IPS DF 6.9 (cell line): ENCODE measurements at places on chromosomes 7 and 10.

DNA sequence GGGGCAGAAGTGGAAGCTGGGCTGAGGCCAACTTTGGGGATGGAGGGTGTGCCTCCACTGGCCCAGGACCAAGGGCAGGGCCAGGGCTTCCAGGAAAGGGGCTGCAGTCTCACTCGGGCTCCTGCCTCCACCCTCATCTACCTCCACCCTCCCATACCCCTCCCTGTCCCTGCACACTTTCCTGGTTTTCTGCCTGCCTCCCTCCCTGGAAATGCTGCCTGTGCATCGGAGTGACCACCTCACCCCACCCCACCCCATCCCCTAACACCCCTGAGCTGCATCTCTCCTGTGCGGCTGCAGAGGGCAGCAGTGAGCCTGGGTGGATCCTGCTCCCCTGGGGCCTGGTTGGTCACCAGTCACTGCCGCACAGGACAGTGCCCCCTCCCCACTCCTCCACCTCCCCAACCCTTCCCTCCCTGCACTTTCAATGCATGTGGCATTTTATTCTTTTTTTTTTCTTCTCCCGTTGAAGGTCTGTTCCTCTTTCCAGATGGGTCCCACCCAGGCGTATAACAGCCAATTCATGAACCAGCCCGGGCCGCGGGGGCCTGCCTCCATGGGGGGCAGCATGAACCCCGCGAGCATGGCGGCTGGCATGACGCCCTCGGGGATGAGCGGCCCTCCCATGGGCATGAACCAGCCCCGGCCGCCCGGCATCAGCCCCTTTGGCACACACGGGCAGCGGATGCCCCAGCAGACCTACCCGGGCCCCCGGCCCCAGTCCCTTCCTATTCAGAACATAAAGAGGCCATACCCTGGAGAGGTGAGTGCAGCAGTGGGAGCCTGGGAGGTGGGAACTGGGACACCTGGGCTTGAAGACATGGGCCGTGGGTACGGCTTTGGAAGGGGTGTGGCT is 54.1 kb upstream of the PPIF start:
- H3K27me3 ChIP-seq: no peaks in the 10 kb centered on the region
- peaks cover 3% of the 10 kb centered on the region for H3K36me3 ChIP-seq
- DNase-seq: peak; percentile 39
- no peaks in the 10 kb centered on the region for H3K4me1 ChIP-seq
- H3K4me3 ChIP-seq: no peak overlapping the region

- H3K36me3 ChIP-seq: no peaks in the 10 kb centered on the region
- no peak for DNase-seq
- H3K4me3 ChIP-seq: no peak overlapping the region
- peaks cover 29% of the 10 kb centered on the region for H3K27me3 ChIP-seq
- H3K4me1 ChIP-seq: peaks cover 2% of the 10 kb centered on the region; the same call in 1 of the 2 replicates
These were observed 1.8 kb downstream of the FOXI2 start for GRCh38 chr10:127738512-127739424.

DNA sequence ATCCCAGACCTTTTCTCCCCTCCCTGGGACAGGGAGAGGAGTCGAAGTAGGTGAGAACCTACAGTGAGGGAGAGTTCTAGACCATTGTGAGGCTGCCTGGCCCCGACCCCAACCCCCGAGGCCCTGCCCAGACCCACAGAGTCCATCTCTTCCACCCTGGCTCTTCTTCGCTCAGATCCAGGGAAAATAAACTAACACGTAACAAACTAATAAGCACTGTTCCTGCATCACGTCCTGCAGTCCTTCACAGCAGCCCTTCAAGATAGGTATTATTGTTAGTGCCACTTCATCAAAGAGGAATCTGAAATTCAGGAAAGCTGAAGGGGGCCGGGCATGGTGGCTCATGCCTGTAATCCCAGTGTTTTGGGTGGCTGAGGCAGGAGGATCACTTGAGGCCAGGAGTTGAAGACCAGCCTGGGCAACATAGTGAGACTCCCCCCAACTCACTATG is at the start of gene SPACDR:
TSS of gene SPACDR (minus strand) at position 51 of the 451 bp plus-strand sequence. CDS start 235 bp downstream, outside the sequence.
- H3K36me3 ChIP-seq: no peaks in the 10 kb centered on the region
- H3K4me1 ChIP-seq: no peaks in the 10 kb centered on the region
- no peak within 1 kb of the TSS for H3K27ac ChIP-seq
- H3K27me3 ChIP-seq: no peaks in the 10 kb centered on the region
- no peak within 1 kb of the TSS for H3K4me3 ChIP-seq
- no peak for DNase-seq

DNA sequence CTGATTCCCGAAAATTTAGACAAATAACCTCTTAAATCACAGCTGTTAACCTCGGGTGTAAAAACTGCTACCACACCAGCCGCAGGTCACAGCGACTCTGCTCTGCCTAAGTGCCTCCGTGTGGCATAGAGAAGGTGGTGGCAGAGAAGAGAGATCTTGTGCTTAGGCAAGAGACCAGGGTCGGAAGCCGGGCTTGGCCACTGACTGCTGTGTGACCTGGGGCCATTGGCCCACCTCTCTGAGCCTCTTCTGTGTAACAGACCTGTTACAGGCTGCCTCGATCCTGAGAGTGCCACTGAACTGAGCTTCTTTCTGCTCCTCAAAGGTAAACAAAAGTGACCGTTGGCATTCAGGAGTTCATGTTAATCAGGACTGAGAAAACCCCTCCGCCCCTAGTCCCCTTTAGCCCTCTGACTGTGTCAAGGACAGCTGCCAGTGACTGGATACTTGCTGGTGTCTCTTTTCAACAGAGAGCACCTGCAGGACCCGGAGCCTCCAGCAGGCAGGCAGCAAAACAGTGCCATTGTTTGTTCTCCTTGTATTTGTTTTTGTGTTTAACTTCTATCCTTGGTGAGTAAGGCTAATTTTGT is 36.5 kb downstream of the ZMIZ1 start:
- peaks cover 9% of the 10 kb centered on the region for H3K4me1 ChIP-seq
- DNase-seq: no peak

GRCh38 chr10:34824870-34825269 is 9.8 kb upstream of the PARD3 start:
- DNase-seq: no peak
- H3K27me3 ChIP-seq: no peaks in the 10 kb centered on the region
- H3K4me1 ChIP-seq: peaks cover 2% of the 10 kb centered on the region; the same call in 1 of the 2 replicates
- H3K27ac ChIP-seq: no peak overlapping the region

DNA sequence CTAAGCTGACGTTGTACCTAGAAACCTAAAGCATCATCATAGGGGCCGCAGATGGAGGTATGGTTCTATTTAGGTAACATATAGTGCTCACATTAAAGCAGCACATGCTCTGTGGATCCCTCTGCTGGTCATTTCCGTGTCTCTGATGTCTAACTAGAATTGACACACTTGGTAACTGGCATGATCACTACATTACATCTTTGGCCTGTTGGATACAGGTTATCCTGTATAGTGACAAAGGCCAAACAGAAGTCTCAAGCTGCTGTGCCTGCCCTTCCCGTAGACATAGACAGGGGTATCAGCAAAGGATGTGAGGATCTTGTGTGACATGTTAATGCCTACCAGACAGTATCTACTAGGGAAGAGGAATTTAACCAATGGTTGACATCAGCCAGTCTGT is 51.2 kb downstream of the KIF5B start:
- no peak overlapping the region for H3K4me3 ChIP-seq
- peaks cover 5% of the 10 kb centered on the region for H3K4me1 ChIP-seq
- no peak for DNase-seq
- no peaks in the 10 kb centered on the region for H3K36me3 ChIP-seq
- no peaks in the 10 kb centered on the region for H3K27me3 ChIP-seq
- no peak overlapping the region for H3K27ac ChIP-seq

- H3K4me1 ChIP-seq: 0 out of 2 replicates have a peak, but pooled peaks cover 2% of the 10 kb centered on the region
- no peak for DNase-seq
- H3K36me3 ChIP-seq: no peaks in the 10 kb centered on the region
- H3K27ac ChIP-seq: no peak overlapping the region
- H3K4me3 ChIP-seq: no peak overlapping the region
These were observed 27.3 kb upstream of the FAM20C start for GRCh38 chr7:164882-165660.

DNA sequence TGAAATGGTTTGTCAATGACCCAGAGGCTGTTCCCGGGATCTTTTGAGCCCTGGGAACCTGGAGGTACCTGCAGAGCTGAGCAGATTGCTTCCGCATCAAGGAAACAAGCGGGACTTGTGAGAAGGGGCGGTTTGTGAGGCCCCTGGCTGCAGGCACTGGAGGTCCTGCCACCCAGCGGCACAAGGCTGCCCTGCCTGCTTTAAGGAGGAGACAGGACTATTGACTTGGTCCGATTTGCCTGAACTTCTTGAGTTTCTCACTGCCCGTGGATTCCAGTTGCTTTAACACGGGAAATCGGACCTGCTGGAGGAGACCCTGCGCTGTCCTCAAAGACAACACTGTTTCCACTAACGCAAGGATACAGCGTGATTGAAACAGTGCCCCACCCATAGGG is 130.1 kb downstream of the DNAJB6 start:
- no peaks in the 10 kb centered on the region for H3K4me1 ChIP-seq
- no peak for DNase-seq
- no peaks in the 10 kb centered on the region for H3K27me3 ChIP-seq
- no peak overlapping the region for H3K27ac ChIP-seq
- no peak overlapping the region for H3K4me3 ChIP-seq

DNA sequence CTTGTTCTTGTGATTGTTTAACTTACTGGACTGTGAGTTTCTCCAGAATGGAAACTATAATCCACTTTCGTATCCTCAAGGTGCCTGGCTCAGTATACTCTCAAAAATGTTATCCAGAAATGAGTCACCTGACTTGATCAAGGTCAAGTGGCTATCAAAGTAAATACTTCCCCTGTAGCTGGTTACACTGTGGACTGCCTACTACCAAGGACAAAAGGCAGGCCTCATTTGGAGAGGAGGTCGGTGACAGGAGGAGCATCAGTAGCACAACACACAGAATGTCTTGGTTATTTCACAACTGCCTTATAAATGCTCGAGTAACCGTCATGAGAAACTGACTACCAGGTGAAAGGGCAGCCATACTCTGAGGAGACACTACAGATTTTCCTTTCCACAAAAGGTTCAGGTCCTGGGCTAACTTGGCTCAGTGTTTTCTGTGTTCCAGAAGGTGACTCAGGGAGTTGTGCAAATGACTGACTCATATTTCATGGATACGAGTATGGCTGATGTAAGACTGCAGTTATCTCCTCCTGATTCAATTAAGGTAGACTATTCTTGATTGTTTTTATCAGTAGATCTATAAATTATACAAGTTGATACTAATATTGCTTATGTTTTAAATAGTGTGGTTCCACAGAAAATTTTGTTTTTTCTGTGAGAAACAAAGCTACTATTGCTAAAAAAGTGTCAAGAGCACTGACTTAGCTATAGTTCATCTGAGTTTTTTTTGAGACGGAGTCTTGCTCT is 4.2 kb upstream of the CCNY start:
- no peaks in the 10 kb centered on the region for H3K36me3 ChIP-seq
- no peaks in the 10 kb centered on the region; the same call in 1 of the 2 replicates for H3K4me1 ChIP-seq
- DNase-seq: no peak
- H3K27ac ChIP-seq: no peak overlapping the region
- H3K4me3 ChIP-seq: no peak overlapping the region

GRCh38 chr7:151380199-151381097 is 29.4 kb downstream of the WDR86 start:
- no peak overlapping the region for H3K4me3 ChIP-seq
- H3K4me1 ChIP-seq: peaks cover 2% of the 10 kb centered on the region; the same call in 1 of the 2 replicates
- DNase-seq: no peak
- H3K27me3 ChIP-seq: peaks cover 5% of the 10 kb centered on the region; the same call in 1 of the 2 replicates
- H3K27ac ChIP-seq: no peak overlapping the region

GRCh38 chr10:14409247-14409646 is 78.5 kb upstream of the FRMD4A start:
- no peaks in the 10 kb centered on the region for H3K4me1 ChIP-seq
- H3K27me3 ChIP-seq: no peaks in the 10 kb centered on the region
- H3K36me3 ChIP-seq: no peaks in the 10 kb centered on the region
- H3K4me3 ChIP-seq: no peak overlapping the region

DNA sequence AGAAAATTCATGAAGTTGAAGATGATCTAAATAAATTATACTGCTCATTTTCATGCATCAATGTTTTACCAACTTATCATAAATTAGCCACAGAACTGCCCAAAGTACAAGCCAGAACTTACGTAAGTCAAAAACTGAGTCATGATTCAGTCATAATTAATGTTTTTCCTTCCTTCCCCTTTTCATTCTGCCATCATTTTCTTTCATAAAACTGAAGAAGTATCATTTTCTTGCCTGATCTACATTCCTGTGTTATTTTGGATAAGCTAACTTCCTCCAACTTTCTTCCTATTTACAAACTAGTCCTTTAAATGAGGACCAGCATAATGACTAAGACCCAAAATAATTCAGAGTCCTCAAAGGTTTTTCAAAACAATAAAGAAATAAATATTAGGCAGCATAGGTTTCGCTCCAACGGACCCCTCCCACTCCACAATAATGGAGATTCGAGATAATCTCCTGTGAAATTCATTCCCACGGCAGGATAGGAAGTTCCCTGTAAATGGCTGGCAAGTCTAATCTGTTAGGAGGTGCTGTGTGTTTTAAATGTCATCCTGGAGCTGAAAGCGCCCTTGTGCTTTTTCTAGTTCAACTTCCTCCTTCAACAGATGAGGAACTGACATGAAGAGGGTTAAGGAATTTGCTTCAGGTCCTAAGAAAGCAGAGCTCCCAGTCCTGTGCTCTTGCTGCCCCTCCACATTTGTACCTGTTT is 218.9 kb downstream of the DOCK4 start:
- no peak overlapping the region for H3K4me3 ChIP-seq
- DNase-seq: no peak
- H3K27ac ChIP-seq: no peak overlapping the region
- H3K27me3 ChIP-seq: no peaks in the 10 kb centered on the region
- no peaks in the 10 kb centered on the region for H3K4me1 ChIP-seq

GRCh38 chr10:88851706-88852105 is at the start of gene ANKRD22:
TSS of gene ANKRD22 (minus strand) at chr10:88851844. CDS start at chr10:88851607, 237 bp downstream.
- H3K36me3 ChIP-seq: no peaks in the 10 kb centered on the region
- no peaks in the 10 kb centered on the region for H3K27me3 ChIP-seq
- H3K27ac ChIP-seq: no peak within 1 kb of the TSS
- no peak within 1 kb of the TSS for H3K4me3 ChIP-seq
- DNase-seq: no peak

DNA sequence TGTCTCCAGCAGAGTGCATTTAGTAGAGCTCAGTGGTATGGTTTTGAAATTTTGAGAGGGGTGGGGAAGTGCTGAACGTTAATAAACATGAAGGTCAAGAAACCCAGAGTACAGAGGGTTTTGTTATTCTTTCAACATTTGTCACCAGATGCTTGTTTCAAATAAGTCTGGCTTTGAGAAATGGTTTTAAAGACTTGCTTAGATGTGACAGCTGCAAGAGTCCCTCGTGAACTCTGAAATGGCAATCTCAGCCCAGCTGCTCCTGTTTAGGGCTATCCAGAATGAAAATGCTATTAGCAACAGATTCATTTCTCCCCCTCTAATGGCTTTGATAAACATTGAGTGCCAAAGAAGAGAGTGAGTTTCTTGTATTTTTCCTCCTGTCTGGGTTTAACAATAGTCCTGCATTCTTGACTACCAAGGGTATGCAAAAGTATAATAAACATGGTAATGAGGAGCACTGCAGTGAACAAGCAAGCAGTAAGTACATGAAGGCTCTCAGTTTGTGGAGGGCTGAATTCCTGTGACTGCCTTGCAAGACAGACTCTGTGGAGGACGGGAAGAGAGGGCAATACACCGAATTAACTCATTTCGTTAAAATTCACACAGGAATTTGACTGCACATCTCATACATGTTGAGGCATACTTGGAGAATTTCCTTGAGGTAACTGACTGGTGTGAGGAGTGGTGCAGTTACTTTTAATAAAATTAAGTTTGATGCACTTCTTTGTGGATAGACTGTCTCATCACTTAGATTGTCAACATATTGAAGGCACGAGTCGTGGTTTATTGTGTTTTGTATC is 490.9 kb downstream of the REEP3 start:
- no peaks in the 10 kb centered on the region for H3K27me3 ChIP-seq
- H3K27ac ChIP-seq: no peak overlapping the region
- DNase-seq: no peak
- H3K4me1 ChIP-seq: no peaks in the 10 kb centered on the region
- H3K4me3 ChIP-seq: no peak overlapping the region

- DNase-seq: peak; percentile 43
- no peak overlapping the region for H3K4me3 ChIP-seq
- peaks cover 4% of the 10 kb centered on the region; the same call in 1 of the 2 replicates for H3K4me1 ChIP-seq
- no peaks in the 10 kb centered on the region for H3K36me3 ChIP-seq
- no peaks in the 10 kb centered on the region for H3K27me3 ChIP-seq
These were observed 109.9 kb downstream of the ITGB8 start for GRCh38 chr7:20440472-20441105.
